Fibroblast of skin of left biceps (primary cell): ENCODE measurements at places on chromosomes 3 and 15.

DNA sequence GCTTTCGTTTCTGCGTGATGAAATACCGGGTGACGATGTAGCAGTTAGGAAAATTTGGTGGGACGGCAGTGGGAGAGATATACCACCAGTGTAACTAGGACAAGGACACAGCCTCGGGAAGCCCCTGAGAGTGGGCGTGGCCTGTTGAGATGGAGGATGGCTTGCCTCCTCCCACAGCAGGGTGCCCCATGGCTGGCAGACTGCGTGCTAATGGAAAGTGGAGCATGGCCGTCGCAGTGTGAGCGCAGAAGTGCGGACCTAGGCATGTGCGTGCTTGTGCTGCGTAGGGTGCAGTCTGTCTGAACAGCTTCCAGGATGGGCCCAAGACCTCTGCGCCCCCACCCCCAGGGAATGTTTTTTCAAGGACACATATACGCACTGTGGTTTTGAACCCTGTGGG lies 56.8 kb downstream of the CHDH start:
- no peak for DNase-seq

DNA sequence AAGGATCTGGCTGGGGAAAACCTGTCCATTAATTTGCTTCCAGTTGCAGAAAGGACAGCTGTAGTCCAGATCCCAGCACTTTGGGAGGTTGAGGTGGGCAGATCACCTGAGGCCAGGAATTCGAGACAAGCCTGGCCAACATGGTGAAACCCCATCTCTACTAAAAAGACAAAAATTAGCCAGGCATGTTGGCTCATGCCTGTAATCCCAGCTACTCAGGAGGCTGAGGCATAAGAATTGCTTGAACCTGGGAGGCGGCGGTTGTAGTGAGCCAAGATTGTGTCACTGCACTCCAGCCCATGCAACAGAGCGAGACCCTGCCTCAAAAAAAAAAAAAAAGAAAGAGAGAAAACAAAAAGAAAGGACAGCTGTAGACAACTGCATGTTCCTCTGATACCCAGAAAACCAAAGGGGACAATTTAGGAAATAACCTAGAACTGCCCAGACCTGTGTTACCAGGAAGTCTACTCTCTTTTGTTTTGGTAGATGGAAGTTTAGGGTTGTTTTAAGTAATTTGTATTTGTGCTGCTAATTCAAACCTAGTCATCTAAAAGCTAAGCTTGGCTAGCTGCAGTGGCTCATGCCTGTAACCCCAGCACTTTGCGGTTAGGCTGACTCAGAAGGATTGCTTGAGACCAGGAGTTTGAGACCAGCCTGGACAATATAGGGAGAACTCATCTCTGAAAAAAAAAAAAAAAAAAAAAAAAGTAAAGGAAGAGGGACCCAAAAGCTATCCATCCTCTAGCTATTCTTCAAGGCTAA lies 22.7 kb downstream of the EXD1 start:
- no peak for DNase-seq

DNA sequence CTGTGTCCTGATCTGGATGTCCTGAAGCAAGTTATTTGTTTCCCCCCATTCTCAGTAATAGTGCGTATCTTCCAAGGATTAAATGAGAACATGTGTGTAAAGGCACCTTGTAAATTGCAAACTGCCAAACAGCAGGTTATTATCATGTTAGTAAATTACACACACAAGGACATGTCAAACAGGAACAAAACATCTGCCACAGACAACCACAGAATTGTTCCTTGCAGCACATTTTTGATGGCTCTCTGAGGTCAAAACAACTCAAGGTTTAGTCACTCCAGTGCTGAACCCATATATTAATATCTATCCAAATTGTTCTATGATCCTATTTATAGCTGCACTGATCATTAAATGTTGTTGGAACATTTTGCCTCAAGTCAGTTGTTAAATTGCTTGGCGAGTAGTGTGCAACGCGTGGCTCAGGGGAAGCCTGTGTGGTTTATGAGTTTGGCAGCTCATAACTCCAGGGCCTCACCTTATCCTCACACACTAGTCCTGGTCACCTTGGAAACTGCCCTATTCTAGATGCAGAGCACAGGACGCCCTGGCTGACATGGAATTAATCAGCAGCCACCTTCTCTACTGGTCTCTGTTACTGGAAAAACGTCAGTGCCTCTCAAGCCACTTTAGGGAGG lies 46.3 kb upstream of the CDV3 start:
- no peak for DNase-seq

- no peak for DNase-seq
These were observed 61.3 kb downstream of the ABHD2 start for GRCh38 chr15:89149501-89150101.

GRCh38 chr3:139559541-139559940 lies 20.0 kb upstream of the RBP1 start:
- DNase-seq: no peak

DNA sequence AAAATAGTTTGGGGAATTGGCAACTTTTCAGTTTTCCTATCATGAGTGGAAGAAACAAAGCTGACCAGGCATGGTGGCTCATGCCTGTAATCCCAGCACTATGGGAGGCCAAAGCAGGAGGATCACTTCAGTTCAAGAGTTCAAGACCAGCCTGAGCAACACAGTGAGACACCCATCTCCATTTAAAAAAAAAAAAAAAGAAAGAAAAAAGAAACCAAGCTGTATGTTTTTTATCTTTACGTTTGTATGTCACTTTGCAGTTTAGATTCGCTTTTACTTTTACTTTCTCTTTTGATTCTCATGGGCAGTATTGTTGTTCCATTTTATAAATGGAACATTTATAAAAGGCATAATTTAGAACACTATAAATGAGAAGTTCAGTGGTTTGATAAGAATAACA lies 31.2 kb upstream of the TNIK start:
- no peak for DNase-seq

DNA sequence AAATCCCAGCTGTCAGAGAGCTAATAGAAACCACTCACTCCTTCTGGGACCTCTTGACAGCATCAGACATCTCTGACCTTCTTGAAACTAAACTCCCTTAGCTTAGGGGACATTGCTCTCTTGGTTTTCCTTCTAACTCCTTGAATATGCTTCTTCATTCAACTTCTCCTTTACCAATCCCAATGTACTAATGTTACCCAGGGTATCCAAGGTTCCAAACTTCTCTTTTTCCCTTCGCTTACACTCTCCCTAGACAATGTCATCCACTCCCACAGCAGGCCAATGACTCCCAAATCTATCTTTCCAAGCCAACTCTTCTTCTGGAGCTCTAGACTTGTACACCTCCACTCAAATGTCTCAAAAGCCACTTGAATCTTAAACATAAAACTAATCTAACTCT lies 14.6 kb downstream of the HEXA start:
- no peak for DNase-seq

DNA sequence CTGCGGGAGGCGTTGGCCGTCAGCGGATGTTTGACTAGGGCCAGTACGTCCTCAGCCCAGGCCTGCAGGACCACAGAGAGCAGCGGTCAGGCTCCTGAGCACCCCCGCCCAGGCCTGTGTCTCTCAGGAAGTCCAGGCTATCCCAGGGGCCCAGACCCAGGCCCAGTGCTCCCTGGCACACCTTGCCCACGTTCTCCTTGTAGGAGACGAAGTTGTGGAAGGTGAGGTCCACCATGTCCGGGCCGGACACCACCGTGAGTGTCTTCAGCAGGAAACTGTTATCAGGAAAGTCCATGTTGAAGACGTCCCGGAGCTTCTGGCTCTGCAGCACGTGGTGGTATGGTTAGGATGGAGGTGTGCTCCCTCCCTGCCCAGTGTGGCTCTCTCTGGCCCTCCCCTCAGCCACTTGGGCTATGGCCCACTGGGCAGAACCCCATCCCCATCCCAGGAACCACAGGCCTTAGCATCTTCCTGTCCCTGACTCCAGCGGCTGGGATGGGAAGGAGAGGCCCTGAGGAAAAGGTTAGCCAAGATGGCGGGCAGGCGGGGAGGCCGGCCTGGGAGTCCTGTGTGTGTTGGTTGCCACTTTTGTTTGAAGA lies 5.3 kb downstream of the PLCB2 start:
- no peak for DNase-seq

- DNase-seq: no peak
These were observed 1.4 kb downstream of the HEMK1 start for GRCh38 chr3:50570508-50571279.

DNA sequence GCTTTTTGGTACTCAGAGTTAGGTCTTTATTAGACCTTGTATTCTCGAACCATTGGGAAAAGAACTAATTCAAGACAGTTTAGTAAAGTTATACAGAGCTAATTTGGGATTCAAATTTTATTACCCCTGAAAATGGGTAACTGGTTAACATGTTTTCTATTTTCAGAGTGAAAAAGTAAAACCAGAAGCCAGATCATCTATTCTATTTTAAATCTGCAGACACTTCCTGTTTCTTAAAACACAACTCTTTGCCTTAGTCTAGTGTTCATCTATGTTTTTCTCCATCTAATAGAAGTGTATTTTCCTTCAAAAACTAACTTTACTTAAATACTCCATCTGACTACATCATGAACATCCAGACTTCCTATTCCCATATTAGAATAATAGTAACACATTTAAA lies 113.4 kb downstream of the CCNL1 start:
- no peak for DNase-seq

GRCh38 chr3:122103821-122104514 lies 48.8 kb downstream of the CD86 start:
- no peak for DNase-seq
